Airway epithelial cell (primary cell): ENCODE measurements at places on chromosomes 16 and 17. TPM values are rescaled to one million over a fixed set of nuclear protein-coding genes. Genes with fewer than 3 reads are reported as not detected.

TNP2 gene
- total RNA-seq = not detected in 2 replicates

TGFB1I1 gene
- 13.1 and 16.9 TPM in 2 replicates for total RNA-seq

SECTM1 gene
- total RNA-seq = 4.0 and 8.5 TPM in 2 replicates

CLEC3A gene
- not detected in 2 replicates for total RNA-seq

CRYBA1 gene
- total RNA-seq = not detected in 2 replicates

CACNB1 gene
- 3.5 and 5.6 TPM in 2 replicates for total RNA-seq

KCNH4 gene
- not detected in 2 replicates for total RNA-seq

TCAP gene
- total RNA-seq = 0.05 and 0.14 TPM in 2 replicates

TMEM114 gene
- not detected in 2 replicates for total RNA-seq

DBNDD1 gene
- total RNA-seq = 9.0 and 13.0 TPM in 2 replicates

KARS1 gene
- 176 and 180 TPM in 2 replicates for total RNA-seq

ALDOC gene
- 109 and 131 TPM in 2 replicates for total RNA-seq

TMEM92 gene
- 5.6 and 7.5 TPM in 2 replicates for total RNA-seq

CCDC200 gene
- not detected in 2 replicates for total RNA-seq

SLC12A3 gene
- not detected in 2 replicates for total RNA-seq

COL1A1 gene
- total RNA-seq = 109 and 112 TPM in 2 replicates

TOX3 gene
- 0.05 TPM in 1 of 2 replicates, not detected in the other for total RNA-seq

CES2 gene
- 74.0 and 93.4 TPM in 2 replicates for total RNA-seq

HIGD1B gene
- not detected in 2 replicates for total RNA-seq

SLC13A2 gene
- total RNA-seq = not detected in 2 replicates

HBA1 gene
- 0.99 TPM in 1 of 2 replicates, not detected in the other for total RNA-seq

CSH1 gene
- not detected in 2 replicates for total RNA-seq

SALL1 gene
- total RNA-seq = 0.09 TPM in 1 of 2 replicates, not detected in the other

HOXB3 gene
- 0.37 and 1.4 TPM in 2 replicates for total RNA-seq

NME3 gene
- 69.0 and 71.8 TPM in 2 replicates for total RNA-seq

OR3A3 gene
- total RNA-seq = not detected in 2 replicates

ADGRG3 gene
- not detected in 2 replicates for total RNA-seq

TSPAN10 gene
- total RNA-seq = 0.63 and 0.74 TPM in 2 replicates

ABCC11 gene
- 0.19 and 0.21 TPM in 2 replicates for total RNA-seq

ITGB3 gene
- total RNA-seq = 0.85 and 0.88 TPM in 2 replicates

DOC2B gene
- 0.09 and 0.35 TPM in 2 replicates for total RNA-seq

MYH8 gene
- total RNA-seq = not detected in 2 replicates

PERCC1 gene
- not detected in 2 replicates for total RNA-seq

MEIOB gene
- not detected in 2 replicates for total RNA-seq
